ENCODE measurements at places on chromosomes 16 and 17.

DNA sequence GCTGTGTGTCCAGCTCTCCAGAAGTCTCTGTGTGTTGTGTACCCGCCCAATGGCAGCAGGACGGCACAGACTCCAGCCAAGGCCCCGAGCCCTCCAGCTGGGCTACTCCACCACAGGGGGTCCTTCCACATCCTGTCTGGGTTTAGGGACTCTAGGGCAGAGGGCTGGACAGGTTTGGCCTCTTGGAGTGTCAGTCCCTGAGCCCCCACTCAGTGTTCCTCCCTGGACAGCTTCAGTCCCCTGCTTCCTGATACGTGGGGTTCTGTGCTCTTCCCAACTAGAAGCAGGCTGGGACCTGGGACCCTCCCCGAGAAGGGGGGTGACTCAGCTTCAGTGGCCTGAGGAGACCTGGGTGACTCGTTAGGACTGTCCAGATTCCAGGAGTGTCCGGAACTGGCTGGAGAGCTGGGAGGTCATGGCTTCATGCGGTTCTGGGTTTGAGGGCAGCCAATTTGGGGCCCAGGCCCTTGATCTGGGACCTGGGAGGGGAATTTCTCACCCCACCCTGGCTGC, 4.2 kb downstream of the CDK3 start:
- no peak for DNase-seq

GRCh38 chr16:19389246-19389645, 28.4 kb upstream of the TMC5 start:
- peak; percentile 42 for DNase-seq

DNA sequence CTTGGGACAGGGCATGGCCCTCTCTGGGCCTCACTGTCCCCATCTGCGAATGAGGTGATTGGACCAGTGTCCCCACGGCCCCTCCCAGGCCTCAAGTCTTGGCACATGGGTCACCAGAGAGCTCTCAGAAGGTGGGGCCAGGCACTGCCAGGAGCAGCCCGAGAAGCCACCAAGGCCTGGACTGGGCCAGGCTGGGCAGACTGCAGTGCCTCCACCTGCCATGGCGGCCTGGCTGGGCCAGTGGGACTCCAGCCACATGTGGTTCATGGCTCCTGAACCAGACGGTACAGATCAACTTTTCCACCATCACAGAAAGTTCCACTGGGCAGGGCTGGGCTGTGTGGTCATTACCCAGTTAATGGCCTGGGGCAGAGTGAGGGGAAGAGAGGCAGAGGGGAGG, 19.8 kb downstream of the C16orf95 start:
- DNase-seq: no peak

DNA sequence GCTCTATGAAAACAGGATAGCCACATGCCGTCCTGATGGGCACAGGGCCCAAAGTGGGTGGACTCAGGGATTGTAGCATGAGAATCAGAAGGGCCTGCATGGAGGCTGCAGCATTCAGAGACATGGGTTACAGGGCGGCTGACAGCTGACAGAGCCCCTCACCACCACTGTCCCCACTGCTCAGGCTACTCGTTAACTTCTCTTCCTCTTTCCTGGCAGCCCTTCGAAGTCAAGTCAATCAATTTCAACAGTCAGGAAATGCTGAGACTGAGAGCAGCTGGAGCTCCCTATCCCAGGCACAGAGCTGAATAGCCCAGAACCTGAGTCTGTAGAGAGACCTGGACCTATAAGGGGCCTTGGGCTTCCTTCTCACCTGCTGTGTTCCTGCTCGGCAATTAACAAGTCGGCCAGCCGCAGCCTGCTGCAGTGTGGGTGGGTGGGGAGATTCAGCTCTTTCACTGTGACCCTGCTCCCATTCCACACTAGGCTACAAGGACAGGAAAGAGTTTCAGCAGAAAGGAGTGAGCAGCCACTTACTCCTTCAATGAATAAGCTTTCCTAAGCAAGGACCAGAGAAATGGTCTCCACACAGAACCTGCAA, 76.9 kb downstream of the TEX14 start:
- DNase-seq: no peak

GRCh38 chr17:64968652-64969501, 49.6 kb upstream of the LRRC37A3 start:
- no peak for DNase-seq

- DNase-seq: no peak
Measured at GRCh38 chr17:47276444-47276843, 22.8 kb downstream of the ITGB3 start.

DNA sequence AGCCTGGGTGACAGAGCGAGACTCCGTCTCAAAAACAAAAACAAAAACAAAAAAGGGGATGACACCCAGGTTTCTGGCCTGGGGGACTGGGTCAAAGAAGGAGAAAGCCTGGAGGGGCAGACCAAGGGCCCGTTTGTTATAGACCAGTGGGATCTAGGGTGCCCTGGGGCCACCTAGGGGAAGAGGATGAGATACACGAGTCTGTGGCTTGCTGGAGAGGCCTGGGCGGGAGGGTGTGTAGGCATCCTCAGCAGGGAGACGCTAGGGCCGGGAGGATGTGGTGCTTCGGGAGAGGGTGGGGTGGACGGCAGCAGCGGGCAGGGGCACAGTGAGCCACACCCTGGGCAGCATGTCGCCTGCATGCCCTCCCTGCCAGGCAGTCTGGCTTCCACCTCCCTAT, 17.1 kb upstream of the CRK start:
- no peak for DNase-seq

GRCh38 chr17:72572604-72573491, 452.0 kb downstream of the SOX9 start:
- no peak for DNase-seq

DNA sequence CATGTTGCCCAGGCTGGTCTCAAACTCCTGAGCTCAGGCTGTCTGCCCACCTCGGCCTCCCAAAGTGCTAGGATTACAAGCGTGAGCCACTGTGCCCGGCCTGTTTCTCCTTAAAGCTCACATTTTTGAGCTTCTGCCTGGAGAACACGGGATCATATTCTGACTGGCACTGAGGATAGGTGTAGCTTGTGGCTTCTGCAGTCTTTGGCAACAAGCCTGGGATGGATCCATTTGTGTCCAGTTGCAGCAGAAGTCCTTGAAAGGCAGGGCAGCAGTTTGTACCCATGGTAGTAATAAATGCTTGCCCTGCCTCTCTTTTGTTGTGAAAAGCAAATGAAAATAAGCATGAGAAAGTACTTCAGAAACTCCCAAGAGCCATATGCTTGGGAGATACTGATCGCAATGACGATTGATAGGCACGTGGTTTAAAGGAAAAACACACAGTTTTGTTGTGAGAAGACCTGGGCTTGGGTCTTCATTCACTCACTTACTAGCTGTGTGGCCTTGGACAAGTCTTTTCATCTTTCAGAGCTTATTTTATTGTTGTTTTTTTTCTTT, 3.1 kb upstream of the CORO7 start:
- no peak for DNase-seq

DNA sequence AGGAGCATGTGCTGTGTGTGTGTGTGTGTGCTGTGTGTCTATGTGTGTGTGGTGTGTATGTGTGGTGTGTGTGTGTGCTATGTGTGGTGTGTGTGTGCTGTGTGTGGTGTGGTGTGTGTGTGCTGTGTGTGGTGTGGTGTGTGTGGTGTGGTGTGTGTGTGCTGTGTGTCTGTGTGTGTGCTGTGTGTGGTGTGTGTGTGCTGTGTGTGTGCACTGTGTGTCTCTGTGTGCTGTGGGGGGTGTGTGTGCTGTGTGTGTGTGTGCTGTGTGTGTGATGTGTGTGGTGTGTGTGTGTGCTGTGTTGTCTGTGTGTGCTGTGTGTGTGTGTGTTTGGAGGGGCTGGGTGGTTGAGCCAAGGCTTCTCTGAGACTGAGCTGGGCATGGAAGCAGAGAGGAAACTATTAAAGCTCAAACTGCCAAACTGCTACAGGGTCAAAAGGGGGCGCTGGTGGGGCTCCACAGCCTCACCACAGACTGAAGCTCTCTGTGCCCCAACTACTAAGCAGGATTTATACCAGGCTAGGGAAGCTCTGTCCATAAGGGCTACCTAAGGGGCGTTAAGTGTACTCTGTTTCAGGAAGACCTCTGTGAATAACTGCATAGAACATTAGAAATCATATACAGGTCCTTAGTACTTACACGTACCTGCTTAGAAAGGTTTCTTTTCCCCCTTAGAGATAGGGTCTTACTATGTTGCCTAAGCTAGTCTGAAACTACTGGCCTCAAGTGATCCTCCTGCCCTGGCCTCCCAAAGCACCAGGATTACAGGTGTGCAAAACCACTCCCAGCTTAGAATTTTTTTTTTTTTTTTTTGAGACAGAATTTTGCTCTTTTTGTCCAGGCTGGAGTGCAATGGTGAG, 27.8 kb upstream of the GHDC start:
- peak; percentile 47 for DNase-seq

- no peak for DNase-seq
Measured at GRCh38 chr16:80718480-80719220, 85.7 kb downstream of the CDYL2 start.

- no peak for DNase-seq
Measured at GRCh38 chr16:86075488-86075785, 176.5 kb downstream of the IRF8 start.

GRCh38 chr16:48850097-48850770, 240.3 kb upstream of the N4BP1 start:
- no peak for DNase-seq

DNA sequence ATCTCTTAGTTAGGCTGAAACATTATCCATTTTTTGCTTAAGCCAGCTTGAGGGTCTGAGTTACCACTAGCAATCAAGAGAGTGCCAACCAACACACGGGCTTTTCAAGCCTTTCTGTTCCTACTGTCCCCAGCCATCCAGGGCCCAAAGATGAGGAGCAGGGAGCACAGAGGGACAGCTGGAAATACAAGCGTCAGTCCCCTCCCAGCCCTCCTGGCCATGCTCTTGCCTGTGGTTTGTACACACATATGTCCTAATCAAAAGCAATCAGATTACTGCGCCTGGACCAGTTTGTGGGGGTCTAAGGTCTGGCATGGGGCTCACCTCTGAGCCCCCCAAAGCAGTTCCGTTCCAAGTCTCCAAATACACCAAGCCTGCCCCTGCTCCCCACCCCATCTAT, 3.5 kb downstream of the CORO7 start:
- no peak for DNase-seq

DNA sequence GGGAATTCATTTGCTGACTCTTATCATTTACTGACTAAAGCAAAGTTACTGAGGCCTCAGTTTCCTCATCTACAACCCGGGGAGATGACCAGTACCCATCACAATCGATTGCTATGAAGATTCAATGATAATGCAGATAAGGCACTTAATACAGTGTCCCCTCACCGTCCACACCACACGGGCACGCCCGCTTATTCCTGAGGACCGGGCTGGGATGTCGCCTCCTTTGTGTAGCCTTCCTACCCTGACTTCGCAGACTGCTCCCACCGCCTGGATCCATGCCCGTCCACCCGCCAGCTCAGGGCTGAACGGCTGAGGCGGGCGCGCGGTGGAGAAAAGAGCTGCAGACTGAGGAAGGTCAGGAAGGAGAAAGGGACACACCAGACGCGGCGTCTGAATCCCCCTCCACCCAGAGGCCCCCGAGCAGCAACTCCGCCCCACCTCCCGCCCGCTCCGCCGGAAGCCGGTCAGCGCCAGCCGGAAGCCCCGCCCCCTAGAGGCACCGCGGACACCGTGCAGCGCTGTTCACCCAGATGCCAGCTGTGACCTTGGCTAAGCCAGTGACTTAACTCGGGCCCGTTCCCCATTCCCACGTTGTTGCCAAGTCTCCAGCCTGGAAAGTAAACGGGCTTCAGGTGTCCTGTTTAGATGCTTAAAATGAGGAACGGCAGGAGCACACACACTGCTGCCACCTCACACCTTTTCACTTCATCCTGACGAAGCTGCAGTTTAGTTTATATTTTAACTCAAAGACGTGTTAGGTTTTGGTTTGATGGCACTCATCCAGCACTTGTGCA, at the start of gene KRABD2:
KRABD2 (minus strand) TSS at position 434 of the 797 bp plus-strand sequence.
- DNase-seq: peak; percentile 90

DNA sequence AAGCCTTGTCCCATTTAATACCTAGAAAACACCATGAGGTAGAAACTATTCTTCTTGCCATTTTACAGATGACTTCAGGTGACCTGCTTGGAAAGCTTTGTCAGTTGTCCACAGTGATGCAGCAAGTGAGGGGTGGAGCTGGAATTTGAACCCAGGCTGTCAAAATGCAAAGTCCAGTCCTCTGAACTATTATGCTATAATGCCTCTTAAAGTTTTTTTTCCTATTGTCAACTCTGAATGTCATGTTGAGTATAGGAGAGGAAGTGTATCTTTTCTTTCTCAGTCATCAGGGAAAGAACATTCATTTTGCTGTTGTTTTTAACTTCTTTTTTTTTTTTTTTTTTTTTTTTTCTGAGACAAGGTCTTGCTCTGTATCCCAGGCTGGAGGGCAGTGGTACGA, 525.6 kb downstream of the XYLT1 start:
- no peak for DNase-seq

DNA sequence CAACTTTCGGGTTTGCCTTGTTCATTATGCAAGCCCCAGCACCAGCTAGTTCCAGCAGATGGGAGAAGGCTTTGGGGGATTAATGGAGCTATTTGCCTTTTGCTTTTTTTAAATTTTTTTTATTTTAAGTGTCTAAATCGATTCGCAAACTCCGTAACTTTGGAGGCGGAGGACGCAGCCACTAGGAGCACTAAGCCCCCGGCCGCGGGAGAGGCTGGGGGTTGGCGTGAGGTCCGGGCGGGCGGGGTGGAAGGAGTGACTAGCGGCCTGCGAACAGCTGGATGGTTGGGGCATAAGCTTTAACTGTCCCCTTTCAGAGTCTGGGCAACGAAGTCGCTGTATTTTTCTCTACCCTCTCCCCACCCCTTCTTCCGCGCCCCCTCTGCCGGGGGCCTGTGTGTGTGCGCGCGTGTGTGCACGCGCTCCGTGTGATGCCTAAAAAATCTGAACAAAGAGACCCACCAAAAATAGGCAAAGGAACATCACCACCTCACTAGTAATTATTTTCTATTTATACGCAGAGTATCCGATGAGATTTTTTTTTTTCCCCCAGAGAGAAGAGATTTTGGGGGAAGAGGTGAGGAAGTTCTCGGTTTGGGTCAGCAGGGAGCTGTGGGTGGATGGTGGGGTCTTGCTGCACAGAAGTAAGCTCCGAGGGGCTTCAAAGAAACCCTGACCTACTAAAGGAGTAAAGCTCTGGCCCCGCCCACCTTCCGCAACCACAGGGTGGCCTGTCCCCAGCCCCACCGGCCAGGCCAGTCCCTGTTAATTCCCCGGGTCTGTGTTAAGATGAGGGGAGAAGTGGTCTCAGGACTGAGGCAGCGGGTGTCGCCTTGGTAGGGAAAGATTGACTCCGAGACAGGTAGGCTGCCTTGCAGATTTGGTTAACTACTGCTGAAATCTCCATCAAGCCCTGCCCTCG, 2.3 kb downstream of the SHISA9 start:
- no peak for DNase-seq
